ENCODE measurements at places on chromosomes 7 and 10. TPM values are rescaled to one million over a fixed set of nuclear protein-coding genes. Genes with fewer than 3 reads are reported as not detected.

DNA sequence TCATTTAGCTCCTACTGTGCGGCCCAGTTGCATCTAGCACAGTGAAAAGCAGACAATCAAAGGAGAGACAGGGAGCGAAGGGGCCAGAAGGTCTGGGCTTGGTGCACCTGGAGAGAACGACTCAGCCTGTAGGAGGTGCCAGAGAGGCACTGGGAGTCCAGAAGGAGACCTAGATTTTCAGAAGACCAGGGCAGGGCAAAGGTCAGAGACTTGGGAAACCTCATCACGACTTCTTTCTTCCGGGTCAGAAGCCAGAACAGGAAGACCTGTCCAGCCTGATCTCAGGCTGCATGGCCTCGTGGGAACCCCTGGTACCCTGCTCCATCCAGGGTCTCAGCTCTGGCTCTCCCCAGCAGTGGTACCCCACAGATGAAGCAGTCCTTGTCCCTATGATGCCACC, 5.2 kb downstream of the AGAP3 start:
- no peak for DNase-seq
- peaks cover 41% of the 10 kb centered on the region for H3K4me1 ChIP-seq

DNA sequence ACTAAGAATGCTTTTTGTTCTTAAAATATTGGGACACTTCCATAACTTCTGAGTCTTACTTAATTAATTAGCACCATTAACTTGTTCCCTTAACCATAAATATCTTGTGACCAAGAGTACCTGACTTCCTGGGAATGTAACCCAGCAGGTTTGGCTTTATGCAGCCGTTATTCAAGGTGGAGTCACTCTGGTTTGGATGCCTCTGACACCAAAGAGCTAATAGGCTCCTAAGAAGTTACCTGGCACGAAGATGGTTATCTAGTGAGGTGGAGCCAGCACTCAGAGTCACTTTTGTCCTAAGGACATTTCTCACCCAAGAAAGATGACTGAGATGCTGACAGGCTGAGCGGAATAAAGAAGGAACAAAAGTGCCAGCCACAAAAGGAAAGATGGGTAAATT, 172.3 kb downstream of the C1GALT1 start:
- H3K4me3 ChIP-seq, result no peak overlapping the region
- H3K36me3 ChIP-seq, result no peaks in the 10 kb centered on the region
- DNase-seq, result no peak

- peak; percentile 62 for DNase-seq
- H3K27me3 ChIP-seq, result no peaks in the 10 kb centered on the region
- no peak overlapping the region for H3K4me3 ChIP-seq
- no peaks in the 10 kb centered on the region for H3K36me3 ChIP-seq
- peak overlapping the region; percentile 28 for H3K27ac ChIP-seq
- H3K4me1 ChIP-seq, result peaks cover 73% of the 10 kb centered on the region
Observed at GRCh38 chr7:7650682-7651206, 10.2 kb downstream of the UMAD1 start.

DNA sequence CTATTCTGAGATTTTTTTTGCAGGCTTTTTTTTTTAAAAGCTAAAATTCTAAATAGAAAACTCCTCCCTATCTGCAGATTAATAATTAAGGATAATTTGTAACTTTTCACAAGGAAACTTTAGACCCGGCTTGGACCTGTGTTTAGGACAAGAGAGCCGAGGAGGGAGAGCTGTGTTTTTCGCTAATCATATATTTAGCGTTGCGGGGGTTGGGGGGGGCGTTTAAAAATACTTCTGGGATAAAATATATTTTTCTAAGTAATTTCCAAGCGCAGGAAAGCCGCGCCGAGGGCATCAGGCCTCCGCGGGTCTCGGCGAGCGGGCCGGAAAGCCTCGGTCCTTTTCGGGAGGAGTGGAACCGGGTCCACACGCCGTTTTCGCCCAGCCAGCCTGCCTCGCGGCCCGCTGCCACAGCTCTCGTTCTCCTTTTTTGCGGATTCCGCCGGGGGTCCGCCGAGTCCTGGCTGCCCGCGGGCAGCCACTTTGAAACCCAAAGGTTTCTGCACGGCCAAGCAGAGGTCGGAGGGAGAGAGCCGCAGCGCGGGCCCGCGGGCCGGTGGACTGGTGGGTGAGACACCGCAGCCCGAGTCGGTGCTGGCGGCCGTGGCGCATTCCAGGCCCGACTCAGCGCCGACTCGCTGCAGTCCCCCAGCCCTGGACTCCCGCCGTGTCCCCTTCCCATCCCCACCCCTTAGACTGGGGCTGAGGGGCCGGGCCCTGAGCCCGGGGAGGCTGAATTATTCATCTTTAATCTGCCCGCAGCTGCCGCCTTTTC, 2.3 kb downstream of the PAX2 start:
- no peak overlapping the region for H3K27ac ChIP-seq
- H3K36me3 ChIP-seq, result no peaks in the 10 kb centered on the region
- no peak for DNase-seq
- H3K27me3 ChIP-seq, result peaks cover 40% of the 10 kb centered on the region

The SUV39H2 gene
- 68.8 TPM for total RNA-seq

The GPR26 gene
- not detected for total RNA-seq

DNA sequence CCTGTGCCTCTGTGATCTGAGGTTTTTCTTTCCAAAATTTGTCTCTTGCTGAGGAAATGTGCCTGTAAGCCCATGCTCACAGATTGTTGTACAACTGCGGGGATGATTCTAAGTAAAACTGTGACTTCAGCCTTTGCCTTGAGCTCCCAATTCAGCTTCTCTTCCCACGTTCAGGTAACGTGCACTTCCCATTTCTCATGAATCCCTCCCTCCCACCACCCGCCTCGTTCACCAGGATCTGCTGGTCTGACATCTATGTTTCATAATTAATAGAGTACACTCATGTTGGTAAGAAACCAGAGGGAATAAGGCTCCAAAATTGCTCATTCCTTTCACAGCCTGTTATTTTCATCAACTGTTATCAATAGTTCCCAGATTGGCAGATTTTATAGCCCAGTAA, 332.6 kb upstream of the TPK1 start:
- H3K4me1 ChIP-seq, result no peaks in the 10 kb centered on the region
- no peaks in the 10 kb centered on the region for H3K27me3 ChIP-seq
- no peaks in the 10 kb centered on the region for H3K36me3 ChIP-seq
- H3K4me3 ChIP-seq, result no peak overlapping the region

GRCh38 chr10:15725603-15726002, 5.9 kb upstream of the ITGA8 start:
- H3K27me3 ChIP-seq, result peaks cover 2% of the 10 kb centered on the region
- no peaks in the 10 kb centered on the region for H3K4me1 ChIP-seq
- peak; percentile 39 for DNase-seq
- no peak overlapping the region for H3K4me3 ChIP-seq
- no peak overlapping the region for H3K27ac ChIP-seq
- H3K36me3 ChIP-seq, result no peaks in the 10 kb centered on the region

DNA sequence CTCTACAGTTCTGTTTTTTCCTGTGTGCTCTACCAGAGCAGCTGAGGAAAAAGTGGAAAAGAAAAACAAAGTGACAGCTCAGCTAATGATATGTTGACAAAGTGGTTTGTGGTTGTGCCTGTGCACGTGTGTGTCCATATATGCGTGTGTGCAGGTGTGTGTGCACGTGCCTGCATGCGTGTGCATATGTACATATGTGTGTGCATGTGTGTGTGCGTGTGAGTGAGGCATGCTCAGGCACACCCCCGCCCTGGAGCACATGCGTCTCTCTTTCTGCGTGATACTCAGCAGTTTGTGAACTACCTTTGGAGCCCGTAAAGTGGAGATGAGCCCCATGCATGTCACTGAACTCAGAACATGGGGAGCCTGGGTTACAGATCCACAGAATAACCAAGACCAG, 84.5 kb upstream of the GPR26 start:
- peaks cover 3% of the 10 kb centered on the region for H3K27me3 ChIP-seq
- H3K4me3 ChIP-seq, result no peak overlapping the region
- H3K36me3 ChIP-seq, result no peaks in the 10 kb centered on the region
- H3K27ac ChIP-seq, result no peak overlapping the region
- H3K4me1 ChIP-seq, result peaks cover 7% of the 10 kb centered on the region

- no peak overlapping the region for H3K4me3 ChIP-seq
- H3K36me3 ChIP-seq, result no peaks in the 10 kb centered on the region
- H3K4me1 ChIP-seq, result no peaks in the 10 kb centered on the region
- H3K27ac ChIP-seq, result no peak overlapping the region
- no peak for DNase-seq
Observed at GRCh38 chr7:123148813-123149212, 51.0 kb downstream of the SLC13A1 start.

DNA sequence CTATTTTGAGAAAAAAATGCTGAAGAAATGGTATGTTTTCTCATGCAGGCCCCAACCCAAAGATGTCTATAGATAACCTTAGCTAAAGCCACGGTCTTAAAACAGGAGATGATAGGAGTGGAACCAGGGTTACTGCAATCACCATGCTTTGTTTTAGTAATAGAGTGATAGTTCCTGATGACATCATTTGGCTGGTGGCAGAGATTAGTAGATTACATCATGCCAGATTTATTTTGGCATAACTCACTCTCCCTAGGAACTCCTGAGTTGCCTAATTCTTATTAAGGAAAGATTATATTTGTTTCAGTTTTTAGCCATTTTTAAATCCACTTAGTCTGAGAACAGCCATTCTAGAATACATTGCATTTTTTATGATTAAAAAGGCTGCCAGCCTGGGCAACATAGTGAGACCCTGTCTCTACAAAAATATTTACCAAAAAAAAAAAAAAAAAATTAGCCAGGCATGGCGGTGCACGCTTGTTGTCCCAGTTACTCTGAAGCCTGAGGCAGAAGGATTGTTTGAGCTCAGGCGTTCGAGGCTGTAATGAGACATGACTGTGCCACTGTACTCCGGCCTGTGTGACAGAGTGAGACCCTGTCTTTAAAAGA, 17.8 kb downstream of the ENO4 start:
- no peak for DNase-seq
- no peaks in the 10 kb centered on the region for H3K27me3 ChIP-seq
- H3K36me3 ChIP-seq, result no peaks in the 10 kb centered on the region

GRCh38 chr10:88672041-88672440, 7.8 kb downstream of the LIPF start:
- H3K4me3 ChIP-seq, result no peak overlapping the region
- no peaks in the 10 kb centered on the region for H3K36me3 ChIP-seq
- H3K27me3 ChIP-seq, result no peaks in the 10 kb centered on the region
- H3K4me1 ChIP-seq, result no peaks in the 10 kb centered on the region
- DNase-seq, result no peak
